ENCODE measurements at places on chromosomes 4 and X.

- no peak for DNase-seq
These were observed 233.4 kb downstream of the TEX13A start for GRCh38 chrX:104987063-104987462.

DNA sequence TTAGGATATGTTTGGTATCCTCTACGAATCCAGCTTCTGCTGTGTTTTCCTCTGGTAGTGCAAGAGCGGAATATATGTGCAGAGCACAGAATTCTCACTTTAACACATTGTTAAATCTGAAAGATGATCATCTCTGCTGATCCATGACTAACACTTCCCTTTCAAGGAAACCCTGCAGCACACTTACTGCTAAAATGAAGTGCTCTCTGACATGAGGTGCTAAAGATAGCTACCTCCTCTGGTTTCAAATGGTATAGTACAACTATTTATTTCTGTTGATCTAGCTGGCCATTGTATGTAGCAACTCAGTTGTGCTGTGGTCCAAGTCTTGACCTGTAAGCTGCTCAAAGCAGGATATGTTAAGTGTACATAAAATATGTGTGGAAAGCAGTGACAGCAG is 162.4 kb upstream of the FMR1 start:
- no peak for DNase-seq

DNA sequence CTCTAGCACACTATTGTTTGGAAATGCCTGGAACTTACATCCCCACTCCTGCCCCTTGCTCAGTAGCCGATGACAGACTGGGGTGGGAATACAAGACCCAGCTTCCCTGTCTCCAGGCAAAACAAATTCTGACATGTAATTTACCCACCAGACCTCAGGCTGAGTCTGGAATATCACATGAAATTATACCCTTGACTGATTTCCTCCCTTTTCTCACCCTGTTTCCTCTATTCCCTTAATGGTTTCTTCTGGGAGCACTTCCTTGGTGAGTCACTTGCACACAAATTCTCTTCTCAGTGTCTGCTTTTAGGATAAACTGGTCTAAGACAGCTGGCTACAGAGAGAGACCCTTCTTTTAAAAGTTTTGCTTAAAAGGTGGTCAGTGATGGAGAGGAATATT is 65.8 kb upstream of the DIPK2B start:
- DNase-seq, result no peak

DNA sequence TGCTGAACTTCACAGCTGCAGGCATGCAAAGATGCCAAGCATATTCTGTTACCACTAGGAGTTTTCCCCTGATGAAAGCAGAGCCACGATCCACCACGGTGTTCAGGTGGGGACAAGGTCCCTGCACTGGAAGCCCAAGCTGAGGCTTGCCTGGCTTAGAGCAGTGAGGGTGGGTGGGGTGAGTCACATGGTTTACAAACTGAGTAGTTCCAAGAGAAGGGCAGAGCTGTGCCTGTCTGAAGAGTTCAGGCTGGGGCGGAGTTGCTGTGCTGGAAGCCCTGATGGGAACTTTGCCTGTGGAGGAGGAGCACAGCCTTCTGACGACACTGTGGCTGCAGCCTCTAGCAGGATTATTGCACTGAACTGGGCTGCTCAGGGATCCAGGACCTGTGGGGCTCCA is 45.5 kb downstream of the FAM9B start:
- DNase-seq, result no peak

DNA sequence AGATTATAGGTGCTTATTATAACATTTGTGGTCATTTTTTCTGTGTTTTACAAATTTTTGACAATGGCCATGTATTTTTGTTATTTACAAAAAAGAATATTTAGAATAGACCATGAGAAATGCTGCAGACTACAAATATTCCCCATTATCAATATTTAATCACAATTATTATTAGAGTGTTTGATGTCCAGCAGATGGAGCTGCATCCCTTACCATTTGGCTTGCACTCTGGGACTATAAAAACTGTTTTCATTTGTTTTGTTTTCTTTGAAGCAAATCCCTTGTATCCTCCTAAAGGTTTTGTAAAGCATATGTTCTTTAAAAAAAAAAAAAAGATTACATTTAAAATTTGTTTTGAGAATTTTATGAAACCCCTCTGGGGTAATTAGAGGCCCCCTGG is 85.6 kb upstream of the CXorf66 start:
- peak; percentile 26 for DNase-seq

GRCh38 chrX:57121162-57121755 is at the start of gene SPIN2B:
TSS of gene SPIN2B (minus strand) at chrX:57121548.
- DNase-seq, result peak; percentile 88

DNA sequence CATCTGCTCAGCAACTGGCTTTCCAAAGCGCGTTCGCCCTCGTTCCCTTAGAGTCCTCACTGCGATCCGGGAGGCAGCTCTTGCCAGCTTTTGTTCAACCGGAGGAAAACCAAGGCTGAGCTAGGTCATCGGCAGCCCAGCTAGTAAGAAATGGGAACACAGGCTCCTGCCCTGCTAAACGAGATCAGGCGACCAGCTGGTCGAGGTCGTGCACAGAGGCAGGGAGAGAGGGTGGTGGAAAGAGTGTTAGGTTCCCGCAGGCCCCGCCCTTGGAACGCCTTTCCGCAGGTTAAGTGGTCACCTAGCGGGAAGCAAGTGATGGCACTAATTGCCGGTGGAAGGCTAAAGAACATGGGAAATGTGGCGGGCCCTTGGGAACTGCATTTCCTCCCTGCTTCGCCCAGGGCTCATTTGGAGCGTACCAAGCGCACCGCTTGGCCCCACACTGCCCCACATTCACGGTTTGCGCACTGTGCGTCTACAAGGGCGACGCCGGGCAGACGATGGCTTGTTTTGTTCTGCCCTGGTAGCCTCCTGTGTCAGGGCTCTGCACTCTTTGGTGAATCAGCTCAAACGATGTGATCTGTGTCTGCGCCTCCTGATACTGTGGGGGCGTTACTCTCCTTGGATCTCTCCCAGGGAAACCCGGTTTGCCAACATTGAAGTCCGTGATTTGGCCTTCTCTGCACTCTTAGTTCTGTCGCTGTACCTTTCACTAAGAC is 7.2 kb upstream of the PRDM8 start:
- DNase-seq, result no peak

DNA sequence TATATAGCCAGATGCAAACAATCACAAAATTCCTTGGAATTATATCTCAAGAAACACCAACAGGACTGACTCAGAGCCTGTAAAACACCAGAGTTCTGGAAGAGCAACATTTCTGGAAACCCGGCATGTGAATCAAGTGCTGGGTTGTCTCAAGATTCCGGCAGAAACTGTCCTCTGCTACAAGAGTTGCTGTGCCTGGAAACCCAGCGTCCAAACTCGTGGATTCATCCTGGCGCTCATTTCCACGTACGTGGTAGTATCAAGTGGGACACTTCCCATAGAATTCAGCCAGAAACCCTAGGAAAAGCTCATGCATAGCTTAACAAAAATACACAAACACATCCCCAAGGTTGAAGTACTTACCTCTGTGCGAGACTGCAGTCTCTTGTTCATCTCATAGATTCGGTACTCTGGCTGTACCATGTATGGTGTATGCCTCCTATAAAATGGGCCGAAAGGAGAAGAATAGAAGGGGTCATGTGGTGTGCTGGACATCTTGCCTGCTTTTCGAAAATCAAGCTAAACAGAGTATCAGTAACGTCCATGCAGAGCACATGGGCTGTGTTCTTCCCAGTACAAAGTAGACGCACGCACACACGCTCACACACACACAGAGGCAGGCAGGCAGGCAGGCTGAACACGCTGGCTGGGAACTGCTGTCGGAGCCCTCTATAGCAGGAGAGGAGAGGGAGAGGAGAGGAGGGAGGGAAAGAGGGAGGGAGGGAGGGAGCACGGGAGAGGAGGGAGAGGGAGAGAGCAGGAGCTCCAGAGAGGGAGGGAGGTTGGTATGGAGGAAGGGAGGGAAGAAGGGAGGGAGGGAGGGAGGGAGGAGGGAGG is at the start of gene LDB2:
Gene LDB2 (minus strand): TSS at position 655 of the 837 bp plus-strand sequence.
- peak; percentile 44 for DNase-seq
